ENCODE measurements at places on chromosomes 6 and 20. TPM values are rescaled to one million over a fixed set of nuclear protein-coding genes. Genes with fewer than 3 reads are reported as not detected.

The CLPSL2 gene
- not detected for total RNA-seq

The IL17F gene
- total RNA-seq, result not detected

The FAM83D gene
- total RNA-seq, result 15.4 TPM

The CEP162 gene
- total RNA-seq, result 4.2 TPM

The MYCT1 gene
- total RNA-seq, result not detected

The TPD52L2 gene
- total RNA-seq, result 66.7 TPM

The EFCAB8 gene
- total RNA-seq, result 0.37 TPM

The RSPO3 gene
- not detected for total RNA-seq

The CTCFL gene
- total RNA-seq, result not detected

The MUC22 gene
- not detected for total RNA-seq

The NRSN2 gene
- 7.1 TPM for total RNA-seq
